ENCODE measurements at places on chromosomes 6 and 20.

DNA sequence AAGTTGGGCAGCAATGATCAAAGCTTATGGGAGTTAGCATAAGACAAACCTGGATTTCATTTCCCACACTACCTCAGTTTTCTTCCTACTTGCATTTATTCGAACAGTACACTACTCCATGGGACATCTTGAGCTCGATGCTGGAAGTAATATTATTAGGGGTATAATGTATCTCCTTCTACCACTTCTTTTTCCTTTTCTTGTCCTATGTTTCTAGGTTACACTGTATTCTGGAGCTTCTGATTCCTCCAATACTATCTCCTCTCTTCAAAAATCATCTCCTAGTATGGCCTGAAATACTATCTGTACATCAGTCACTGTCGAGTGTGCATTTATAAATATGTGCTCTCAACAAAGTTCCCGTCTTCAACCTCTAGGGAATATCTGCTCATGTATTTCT lies 124.4 kb downstream of the MAP7 start:
- no peak for DNase-seq

- DNase-seq: peak; percentile 16
Observed at GRCh38 chr20:11979306-11979990, 61.8 kb downstream of the BTBD3 start.

DNA sequence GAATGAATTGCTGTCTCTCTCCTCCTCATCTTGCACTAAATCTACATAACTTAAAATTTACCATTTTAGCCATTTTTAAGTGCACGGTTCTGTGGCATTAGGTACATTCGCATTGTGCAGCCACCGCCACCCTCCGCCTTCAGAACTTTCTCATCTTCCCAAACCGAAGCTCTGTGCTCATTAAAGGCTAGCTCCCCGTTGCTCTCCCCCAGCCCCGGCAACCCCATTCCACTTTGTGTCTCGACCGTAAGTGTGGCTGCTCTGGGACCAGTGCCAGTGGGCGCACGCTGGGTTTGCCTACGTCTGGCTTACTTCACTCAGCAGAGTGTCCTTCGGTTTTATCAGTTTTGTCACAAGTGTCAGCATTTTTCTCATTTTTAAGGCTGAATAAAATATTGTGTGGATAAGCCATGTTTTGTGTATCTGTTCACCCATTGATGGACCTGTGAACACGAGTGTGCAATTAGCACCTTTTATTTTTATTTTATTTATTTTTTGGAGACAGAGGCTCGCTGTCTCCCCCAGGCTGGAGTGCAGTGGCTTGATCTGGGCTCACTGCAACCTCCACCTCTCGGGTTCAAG lies 16.8 kb downstream of the SLC17A9 start:
- DNase-seq: no peak

DNA sequence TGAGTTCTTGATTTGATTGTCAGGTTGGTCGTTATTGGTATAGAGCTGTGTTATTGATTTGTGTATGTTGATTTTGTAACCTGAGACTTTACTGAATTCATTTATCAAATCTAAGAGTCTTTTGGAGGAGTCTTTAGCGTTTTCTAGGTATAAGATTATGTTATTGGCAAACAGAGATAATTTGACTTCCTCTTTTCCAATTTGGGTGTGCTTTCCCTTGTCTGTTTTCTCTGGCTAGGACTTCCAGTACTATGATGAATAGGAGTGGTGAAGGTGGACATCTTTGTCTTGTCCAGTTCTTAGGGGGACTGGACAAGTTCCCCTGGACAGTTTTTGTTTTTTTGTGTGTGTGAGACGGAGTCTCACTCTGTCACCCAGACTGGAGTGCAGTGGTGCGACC lies 17.4 kb downstream of the HLA-DOA start:
- no peak for DNase-seq

Measured in frontal cortex (tissue), 4 donors.